Tibial nerve (tissue), 4 donors: ENCODE measurements at places on chromosomes 1 and 21.

DNA sequence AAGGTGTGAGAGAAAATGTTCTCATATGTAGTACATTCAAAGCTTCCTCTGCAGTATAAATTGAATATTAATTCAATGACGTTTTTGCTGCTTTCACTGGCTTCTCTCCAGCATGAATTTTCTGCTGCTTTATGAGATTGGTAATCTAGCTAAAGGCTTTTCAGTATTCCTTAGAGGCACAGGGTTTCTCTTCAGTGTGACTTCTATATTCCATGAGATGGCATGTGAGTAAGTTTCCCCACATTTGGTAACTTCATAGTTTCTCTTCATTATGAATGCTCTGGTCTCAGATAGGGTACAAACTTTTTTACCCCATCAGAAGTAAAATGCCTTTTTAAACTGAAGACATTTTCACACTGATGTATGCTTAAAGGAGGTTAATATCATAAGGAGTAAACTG, 10.4 kb upstream of the KLF18 start:
- no peak for DNase-seq

GRCh38 chr1:28833381-28833780, 21.4 kb downstream of the OPRD1 start:
- no peak for DNase-seq

DNA sequence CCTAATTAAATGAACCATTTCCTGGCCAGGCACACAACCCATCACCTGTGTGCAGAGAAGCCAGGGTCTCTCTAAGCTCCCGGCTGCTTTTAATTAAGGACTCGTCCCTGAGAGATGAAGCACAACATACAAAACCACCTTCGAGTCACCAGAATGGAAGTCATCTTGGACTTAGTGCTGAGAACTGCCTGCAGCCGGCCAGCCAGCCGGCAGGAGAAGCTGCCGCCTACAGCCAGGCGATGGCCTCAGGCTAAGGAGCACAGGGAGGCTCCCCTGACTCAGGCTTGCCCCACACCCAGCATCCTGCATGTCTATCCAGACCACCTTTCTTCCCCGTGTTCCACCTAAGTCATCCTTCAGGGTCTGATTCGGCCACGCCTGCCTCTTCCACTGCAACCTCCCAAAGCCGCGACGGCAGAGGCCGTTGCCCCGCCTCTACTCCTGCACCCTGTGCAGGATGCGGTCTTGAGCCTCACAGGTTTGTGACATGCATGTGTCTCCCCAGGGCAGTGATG, 83.6 kb downstream of the SLC66A1 start:
- no peak for DNase-seq

GRCh38 chr21:39288987-39289386, 24.4 kb downstream of the BRWD1 start:
- no peak for DNase-seq

GRCh38 chr21:27382404-27382803, 415.5 kb upstream of the ADAMTS5 start:
- no peak for DNase-seq

DNA sequence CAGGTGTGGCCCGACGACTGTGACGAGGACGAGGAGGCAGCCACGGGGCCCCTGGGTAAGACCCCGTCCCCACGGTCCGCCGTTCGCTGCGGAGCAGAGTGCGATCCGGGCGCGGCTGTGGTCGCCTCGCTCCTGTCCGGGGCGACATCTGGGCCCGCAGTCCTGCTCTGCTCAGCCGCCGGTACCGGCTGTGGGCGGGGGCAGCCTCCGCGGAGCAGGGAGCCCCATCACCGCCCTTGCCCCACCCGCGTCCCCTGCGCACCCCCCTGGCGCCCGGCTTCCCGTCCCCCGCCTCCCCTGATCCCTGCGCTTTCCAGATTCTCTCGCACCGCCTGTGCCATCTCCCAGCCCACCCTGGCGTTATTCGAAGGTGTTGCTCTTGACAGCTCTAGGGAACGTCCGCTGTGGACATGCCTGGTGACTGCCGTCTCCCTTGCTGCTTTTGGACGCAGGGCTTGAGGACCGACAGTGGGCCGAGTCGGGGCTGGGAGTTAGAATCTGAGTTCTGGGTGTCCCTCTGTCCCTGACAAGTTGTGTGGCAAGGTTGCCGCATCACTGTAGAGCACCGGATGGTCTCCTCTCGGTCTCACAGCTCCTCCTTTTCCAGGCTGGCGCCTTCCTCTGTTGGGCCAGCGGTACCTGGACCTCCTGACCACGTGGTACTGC, 596 bp downstream of the TOR3A start:
- DNase-seq = peak; percentile 19

DNA sequence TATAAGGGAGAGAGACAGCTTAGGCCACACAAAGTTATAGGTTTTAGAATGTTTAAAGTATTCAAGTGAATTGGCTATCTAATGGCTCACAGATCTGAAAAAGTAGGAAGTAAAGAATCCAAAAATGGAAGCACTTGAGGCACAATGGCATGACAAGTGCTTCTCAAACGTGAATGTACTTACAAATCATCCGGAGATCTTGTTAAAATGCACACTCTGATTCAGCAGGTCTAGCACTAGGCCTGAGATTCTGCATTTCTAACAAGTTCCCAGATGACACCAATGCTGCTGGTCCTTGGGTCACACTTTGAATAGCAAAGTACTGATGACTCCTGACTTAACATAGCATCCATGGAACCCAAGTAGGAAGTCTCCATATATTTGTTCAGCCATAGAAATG, 20.9 kb upstream of the AGL start:
- DNase-seq = no peak

- no peak for DNase-seq
These were observed 1.6 kb downstream of the COG2 start for GRCh38 chr1:230643908-230644307.

GRCh38 chr1:247417831-247418230, 1.9 kb downstream of the NLRP3 start:
- no peak for DNase-seq

- no peak for DNase-seq
These were observed 22.9 kb downstream of the SPSB1 start for GRCh38 chr1:9315411-9316079.
